ENCODE measurements at places on chromosomes 12 and 14.

DNA sequence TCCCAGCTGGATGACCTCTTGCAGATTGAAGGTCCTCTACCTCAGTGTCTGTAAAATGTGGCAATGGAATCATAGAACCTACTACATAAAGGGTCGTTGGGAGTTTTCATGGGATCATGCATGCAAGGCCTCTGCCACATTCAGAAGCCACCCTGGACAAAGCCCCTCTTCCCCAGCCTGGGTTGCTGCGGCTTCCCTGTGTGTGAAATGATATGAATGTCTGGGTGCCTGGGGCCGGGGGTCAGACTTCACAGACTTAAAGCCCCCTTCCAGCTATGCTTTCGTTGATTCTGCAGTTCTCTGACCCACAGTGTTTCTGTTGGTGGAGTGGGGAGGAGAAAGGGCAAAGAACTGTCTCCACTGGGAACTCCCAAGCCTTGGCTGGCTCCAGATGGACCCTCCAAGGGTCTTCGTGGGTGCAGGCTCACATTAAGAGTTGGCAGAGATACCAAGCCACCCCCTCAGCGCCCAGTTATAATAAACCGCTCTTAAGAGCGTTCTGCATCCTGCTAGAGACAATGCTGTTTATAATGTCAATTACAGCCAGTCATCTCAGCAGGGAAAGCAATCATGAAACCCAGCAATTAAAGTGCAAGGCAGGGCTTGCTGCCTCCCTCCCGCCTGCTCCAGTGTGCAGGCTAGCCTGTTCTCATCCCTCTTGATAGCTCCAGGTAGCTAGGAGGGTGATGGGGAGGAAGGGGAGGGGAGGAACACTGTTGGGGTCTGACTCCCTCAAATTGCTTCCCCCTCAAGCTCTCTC, 210.9 kb upstream of the FKBP4 start:
- DNase-seq: no peak

- DNase-seq: no peak
Measured at GRCh38 chr14:31880935-31881334, 196.2 kb upstream of the ARHGAP5 start.

GRCh38 chr14:103091041-103091882, 3.3 kb upstream of the EXOC3L4 start:
- DNase-seq: peak; percentile 21

GRCh38 chr12:104354167-104354867, 50.8 kb downstream of the EID3 start:
- no peak for DNase-seq

GRCh38 chr12:7647071-7647470, 18.6 kb downstream of the APOBEC1 start:
- DNase-seq: no peak

All from activated naive CD4-positive, alpha-beta T cell (primary cell).